ENCODE measurements at places on chromosomes 5 and 9.

DNA sequence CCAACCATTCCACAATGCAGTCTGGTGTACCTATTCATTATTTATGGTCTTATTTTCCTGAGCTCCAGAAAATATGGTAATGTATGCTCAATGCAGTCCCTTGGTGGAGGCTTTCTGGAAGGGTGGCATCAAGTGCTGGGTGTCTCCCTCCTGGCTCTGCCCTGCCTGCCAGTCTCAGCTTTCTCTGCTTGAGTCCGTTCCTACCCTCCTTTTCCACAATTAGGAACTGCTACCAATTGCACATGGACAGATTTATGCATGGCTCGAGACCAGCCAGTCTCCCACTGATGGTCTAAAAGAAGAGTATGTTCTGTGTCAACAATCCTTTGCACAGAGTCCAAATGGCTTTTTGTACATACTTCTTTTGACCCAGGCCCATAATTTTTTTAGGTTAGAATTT is 189.8 kb downstream of the TLE1 start:
- DNase-seq, result no peak

DNA sequence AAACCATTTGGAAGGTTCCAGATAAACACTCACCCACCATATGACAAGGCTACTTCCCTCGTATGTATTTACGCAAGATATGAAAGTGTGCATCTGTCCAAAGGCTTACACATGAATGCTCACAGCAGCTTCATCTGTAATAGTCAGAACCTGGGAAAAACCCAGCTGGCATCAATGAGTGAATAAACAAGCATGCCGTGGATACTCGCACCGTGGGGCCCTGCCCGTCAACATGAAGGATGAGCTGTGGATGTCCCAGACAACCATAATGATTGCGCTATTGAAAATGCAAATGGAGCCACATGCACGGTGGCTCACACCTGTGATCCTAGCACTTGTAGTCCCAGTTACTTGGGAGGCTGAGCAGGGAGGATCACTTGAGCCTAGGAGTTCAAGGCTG is 60.6 kb upstream of the FCN1 start:
- DNase-seq, result no peak

DNA sequence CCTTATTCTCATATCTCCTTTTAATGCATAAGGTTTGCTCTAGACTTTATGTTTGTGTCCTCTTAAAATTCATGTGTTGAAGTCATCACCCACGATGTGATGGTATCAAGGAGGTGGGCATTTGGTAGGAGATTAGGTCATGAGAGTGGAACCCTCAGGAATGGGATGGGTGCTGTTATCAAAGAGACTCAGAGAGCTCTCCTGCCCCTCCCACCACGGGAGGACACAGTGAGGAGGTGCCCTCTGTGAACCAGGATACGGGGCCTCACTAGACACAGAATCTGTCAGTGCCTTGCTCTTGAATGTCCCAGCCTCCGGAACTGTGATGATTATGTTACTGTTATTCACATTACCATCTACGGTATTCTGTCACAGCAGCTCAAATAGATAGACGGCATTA is 359.0 kb downstream of the IRX1 start:
- DNase-seq, result no peak

GRCh38 chr5:36359267-36359666 is 57.6 kb upstream of the RANBP3L start:
- DNase-seq, result no peak

DNA sequence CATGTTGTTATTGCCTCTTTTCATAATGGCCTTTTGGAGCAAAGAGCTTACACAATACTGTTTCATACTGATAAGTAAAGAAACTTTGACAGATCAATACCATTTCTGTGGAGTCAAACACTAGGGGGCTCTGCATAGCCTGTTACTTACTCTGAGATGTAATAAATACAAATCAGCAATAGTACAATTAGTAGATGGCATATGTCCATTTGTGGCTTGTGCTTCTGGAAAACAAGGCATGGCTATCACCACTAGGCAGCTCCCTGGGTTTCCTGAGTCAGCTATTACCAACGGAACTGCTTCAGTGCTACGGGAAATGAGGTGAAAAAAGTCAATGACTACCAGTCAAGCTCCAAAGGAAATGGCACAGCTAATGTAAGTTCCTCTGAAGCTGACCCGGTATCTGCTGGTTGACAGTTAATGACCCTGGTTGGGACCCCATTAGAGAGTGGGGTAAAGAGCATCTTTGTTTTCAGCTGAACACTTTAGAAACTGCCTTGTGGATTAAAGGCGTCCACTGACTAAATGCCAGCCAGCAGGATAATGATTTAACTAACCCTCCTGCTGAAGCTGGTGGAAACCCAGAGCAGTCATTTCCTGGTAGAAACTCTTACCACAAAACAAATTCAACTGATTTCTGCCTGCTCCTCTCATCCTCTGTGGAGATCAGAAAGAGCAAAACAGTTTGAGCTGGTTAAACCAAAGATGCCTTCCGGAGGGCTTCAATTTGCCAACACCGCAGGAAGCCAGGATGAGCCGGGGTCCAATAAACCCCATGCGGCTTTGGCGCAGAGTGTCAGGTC is 69.0 kb upstream of the FAM169A start:
- peak; percentile 52 for DNase-seq

DNA sequence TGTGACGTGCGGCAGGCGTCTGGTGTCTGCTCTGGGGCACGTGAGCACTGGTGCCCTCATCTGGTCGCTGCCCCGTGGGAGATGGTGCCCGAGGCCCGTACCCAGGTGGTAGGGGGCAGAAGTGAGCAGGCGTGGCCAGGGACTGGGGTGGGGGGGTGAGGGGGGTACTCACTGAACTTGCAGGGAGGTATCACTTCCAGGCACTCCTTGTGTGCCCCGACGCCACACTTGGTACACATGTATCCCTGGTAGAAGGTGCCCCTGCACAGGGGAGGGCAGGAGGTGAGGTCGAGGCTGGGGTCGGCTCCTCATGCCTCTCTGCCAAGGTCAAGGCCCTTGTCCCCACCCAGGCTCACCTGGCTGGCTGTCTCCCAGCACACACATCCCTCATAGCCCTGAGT is 45.2 kb upstream of the SARDH start:
- DNase-seq, result no peak

GRCh38 chr9:30078195-30078594 is 2306.2 kb upstream of the ACO1 start:
- no peak for DNase-seq

DNA sequence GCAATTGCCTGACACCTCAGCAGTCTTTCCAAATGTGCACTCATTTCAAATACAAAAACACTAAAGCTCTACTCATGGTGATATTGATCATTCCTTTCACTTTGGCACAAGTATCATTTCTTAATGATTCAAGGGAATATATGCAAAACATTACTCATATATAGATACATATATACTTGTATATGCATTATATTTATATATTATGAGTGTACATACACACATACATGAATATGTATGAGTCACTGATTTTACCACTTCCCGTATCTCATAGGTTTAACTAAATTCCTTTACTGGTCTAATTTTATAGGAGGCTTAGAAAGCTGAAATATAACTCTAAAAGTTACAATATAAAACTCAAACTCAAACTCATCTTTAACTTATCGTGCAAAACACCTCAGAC is 156.5 kb downstream of the CDH9 start:
- no peak for DNase-seq

GRCh38 chr9:3842839-3843238 is 317.0 kb upstream of the RFX3 start:
- no peak for DNase-seq

DNA sequence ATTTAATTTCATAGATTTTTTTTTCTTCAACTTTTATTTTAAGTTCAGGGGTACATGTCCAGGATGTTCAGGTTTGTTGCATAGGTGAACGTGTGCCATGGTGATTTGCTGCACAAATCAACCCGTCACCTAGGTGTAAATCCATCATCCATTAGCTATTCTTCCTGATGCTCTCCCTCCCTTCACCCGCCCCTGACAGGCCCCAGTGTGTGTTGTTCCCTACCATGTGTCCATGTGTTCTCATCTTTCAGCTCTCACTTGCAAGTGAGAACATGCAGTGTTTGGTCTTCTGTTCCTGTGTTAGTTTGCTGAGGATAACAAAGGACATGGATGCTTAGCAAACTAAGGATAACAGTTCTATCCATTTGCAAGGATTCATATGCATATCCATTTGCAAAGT is 209.1 kb upstream of the ADCY2 start:
- no peak for DNase-seq

DNA sequence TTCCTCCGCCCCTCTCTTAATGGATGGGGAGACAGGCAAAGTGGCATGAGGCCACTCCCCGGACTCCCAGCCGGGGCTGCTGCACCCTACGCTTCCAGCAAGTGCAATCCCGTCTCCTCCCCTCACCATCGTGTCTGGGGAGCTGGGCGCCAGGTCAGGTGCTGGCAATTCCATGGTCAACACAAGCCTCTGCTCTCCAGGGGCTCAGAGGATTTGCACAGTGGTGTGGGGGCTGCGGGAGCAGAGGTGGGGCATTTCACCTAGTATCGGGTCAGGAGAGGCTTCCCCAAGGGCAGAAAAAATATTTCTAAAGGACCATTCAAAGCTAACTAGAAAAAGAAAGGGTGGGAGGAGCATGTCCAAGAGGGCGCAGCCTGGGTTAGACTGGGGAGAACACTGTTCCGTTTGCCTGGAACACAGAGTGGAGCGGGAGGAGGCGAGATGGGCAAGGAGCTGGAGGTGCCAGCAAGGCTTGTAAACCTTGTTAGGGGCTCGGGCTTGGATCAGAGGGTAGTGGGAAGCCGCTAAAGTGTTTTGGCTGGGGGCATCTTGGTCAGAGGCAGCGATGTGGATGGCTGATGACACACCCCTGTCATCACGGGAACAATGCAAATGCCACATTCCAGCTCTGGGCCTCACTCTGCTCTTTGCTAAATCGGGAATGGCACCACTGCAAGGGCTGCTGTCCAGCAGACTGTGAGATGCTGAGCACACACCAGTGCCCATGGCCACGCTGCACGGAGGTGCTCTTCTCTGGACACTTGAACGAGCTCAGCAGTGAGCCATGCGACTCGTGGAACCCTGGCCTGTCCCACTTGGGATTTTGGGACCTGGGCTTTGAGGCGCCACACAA is 191.7 kb downstream of the CDK5RAP2 start:
- no peak for DNase-seq

DNA sequence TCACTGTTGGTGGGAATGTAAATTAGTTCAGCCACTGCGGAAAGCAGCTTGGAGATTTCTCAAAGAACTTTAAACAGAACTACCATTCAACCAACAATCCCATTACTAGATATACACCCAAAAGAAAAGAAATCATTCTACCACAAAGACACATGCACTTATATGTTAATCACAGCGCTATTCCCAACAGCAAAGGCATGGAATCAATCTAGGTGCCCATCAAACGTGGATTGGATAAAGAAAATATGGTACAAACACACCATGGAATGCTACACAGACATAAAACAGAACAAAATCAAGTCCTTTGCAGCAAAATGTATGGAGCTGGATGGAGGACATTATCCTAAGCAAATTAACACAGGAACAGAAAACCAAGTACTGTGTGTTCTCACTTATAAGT is 42.1 kb downstream of the PRUNE2 start:
- no peak for DNase-seq

DNA sequence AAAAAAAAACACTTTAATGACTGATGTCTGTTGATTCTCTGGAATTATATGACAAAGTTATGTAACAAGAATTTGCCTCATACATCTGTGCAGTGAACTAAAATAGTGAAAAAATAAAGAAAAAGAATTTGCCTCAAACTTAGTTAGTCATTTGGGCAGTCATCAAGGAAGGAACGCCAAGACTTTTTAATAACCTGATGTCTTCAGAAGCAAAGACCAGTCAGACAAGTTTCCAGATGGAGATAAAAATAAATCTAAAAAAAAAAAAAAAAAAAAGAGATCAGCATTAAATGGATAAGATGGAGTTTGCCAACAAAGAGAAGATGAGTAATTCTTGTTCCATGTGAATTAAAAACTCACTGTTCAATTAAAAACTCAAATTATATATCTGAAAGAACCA is 52.3 kb upstream of the JMY start:
- DNase-seq, result no peak

DNA sequence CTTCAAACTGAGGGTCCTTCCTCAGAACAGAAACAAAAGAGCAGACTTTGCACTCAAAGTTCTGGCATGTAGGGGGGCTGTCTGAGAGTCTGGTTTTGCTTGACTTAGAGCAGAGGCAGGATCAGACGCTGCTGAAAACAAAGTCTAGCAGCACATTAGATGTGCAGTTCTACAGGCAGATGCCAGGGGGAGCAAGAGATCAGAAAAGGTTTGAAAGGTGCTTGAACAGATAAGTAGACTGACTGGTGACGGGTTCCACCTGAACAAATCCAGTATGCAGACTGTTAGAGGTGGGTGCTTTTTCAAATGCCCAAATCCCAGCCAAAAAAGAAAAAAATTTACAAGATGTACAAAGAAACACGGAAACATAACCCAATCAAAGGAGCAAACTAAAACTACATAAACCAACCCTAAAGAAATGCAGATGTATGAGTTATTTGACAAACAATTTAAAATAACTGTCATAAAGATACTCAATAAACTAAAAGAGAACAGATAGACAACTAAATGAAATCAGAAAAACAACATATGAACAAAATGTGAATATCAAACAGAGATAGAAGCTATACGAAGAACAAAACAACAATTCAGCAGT is 194.7 kb upstream of the FREM1 start:
- DNase-seq, result no peak

- no peak for DNase-seq
These were observed 21.8 kb upstream of the ZNF618 start for GRCh38 chr9:113854310-113854709.

- no peak for DNase-seq
These were observed 40.7 kb upstream of the S1PR3 start for GRCh38 chr9:88950341-88951154.

- DNase-seq, result no peak
These were observed 27.7 kb upstream of the SLC25A51 start for GRCh38 chr9:37931592-37931991.

DNA sequence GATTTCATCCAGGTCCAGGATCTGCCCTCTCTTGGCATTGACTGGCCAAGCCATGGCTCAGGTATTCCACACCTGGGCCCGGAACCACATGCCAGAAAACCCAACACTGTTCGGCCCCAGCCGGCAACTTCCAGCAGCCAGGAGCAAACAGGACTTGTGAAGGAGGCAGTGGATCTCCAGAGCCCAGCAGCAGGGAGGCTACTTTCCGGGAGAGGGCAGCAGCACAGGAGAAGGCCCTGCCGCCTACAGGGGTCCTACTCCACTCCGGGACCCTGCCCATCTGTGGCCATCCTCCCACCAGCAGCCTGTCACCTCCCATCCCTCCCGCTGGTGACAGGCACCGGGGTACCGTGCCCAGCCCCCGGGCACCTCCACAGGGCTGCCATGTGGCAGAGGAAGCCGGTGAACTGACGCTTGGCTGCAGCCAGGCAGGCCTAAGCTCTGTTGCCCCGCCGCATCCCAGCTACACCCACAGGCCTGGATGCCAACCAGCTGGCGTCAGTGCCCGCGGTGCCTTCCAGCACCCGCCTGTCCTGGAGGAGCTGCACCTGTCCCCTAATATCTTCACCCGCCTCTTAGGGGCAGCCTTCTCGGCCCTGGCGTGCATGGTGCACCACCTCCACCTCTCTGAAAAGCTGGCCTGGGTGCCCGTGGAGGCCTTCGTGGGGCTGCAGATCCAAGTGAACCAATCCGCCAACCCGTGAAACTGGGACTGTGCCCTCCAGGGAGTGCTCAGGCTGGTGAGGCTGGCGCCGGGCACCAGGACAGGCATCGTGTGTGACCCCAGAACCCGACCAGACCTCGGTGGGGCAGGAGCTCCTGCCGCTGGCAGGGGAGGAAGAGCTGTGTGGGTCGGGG is 18.9 kb upstream of the SLC30A5 start:
- DNase-seq, result no peak

GRCh38 chr9:88932766-88933165 is 58.5 kb upstream of the S1PR3 start:
- no peak for DNase-seq

GRCh38 chr5:15241216-15241821 is 258.7 kb upstream of the FBXL7 start:
- DNase-seq, result no peak
